Kidney (tissue), 22 donors: ENCODE measurements at places on chromosomes 6 and 20.

- no peak for DNase-seq
These were observed 467.3 kb upstream of the IRAK1BP1 start for GRCh38 chr6:78400076-78400475.

GRCh38 chr6:41360314-41360685, 24.9 kb downstream of the NCR2 start:
- no peak for DNase-seq

- no peak for DNase-seq
These were observed 48.2 kb downstream of the PDYN start for GRCh38 chr20:1945660-1946059.

DNA sequence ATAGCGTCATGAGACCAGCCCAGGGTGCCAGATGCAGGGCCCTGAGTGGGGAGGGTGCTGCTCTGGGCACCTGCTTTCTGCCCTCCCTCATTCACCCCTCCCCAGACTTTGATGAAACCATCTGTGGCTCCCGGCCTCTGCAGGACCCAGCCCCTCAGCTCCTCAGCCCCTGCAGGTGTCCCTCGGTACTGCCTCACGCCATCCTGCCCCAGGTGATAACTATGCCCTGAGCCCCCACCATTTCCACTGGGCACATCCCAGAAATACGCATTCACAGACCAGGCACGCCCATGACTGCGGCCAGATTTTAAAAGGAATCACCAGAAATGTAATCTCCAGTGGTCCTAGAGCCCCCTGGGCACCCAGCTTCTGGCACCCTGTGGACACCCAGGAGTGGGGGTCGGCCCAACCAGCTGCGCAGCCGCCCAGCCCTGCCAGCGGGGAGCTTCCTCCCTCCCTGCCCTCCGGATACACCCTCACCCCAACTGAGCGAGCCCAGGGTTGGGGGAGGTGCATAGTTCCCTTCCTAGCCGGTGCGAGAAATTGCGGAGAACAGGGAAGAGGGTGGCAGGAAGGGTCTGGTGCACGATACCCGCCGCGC, 615 bp upstream of the NTSR1 start:
- DNase-seq: no peak

DNA sequence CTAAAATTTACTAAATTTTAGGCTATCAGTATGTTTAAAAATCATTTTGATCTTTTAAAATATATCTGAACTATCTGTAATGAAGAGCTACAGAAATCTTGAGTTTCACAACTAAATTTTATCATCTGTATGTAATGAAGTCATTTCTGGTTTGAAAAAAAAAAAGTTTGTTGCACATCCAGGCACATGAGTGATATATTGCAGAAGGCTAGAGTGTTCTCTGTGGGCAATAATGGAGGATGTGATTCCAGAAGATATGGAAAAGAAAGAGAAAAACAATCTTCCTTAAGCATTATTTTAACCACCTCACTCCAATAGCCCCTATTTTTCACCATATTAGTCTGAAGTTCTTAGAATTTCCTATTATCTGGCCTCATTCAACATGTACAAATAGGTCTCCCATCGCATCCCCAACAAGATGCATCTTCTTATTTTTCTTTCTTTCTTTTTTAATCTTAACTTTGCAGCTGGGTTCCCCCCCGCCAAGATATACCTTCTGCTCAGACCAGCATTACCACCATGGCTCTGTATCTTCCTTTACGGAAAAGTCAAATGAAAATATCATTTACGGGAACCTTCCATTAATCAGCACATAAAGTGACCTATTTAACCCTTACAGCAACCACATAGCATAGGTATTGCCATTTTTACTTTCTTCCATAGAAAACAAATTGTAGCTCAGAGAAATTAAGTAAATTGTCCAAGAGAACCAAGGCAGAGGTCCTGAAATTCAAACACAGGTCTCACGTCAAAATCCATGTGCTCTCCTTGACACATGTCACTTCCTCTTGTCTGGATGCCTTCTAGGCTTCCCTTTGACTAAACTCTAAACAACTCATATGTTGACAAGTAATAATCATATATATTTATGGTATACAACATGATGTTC, 116.9 kb downstream of the KIF13A start:
- no peak for DNase-seq

DNA sequence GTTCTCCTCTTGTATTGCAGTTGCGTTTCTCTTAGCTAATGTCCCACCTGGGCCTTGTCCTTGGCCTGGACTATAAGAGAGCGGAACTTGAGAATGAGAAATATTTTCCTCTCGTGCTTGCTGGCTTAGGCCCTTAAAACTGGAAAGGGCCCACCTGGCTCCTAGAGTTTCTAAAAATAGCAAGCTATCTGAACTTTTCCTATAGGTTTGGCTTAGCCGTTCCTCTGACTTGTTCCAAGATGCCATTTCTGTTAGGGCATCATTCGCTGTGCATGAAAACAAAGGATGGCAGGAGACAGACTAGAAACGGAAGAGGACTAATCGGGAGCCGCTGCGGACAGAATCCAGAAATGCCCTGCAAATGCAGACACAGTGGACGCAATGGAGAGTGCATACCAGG, 4.5 kb downstream of the RIPOR3 start:
- DNase-seq: no peak
